Sigmoid colon (tissue), 7 donors: ENCODE measurements at places on chromosomes 11 and 22.

DNA sequence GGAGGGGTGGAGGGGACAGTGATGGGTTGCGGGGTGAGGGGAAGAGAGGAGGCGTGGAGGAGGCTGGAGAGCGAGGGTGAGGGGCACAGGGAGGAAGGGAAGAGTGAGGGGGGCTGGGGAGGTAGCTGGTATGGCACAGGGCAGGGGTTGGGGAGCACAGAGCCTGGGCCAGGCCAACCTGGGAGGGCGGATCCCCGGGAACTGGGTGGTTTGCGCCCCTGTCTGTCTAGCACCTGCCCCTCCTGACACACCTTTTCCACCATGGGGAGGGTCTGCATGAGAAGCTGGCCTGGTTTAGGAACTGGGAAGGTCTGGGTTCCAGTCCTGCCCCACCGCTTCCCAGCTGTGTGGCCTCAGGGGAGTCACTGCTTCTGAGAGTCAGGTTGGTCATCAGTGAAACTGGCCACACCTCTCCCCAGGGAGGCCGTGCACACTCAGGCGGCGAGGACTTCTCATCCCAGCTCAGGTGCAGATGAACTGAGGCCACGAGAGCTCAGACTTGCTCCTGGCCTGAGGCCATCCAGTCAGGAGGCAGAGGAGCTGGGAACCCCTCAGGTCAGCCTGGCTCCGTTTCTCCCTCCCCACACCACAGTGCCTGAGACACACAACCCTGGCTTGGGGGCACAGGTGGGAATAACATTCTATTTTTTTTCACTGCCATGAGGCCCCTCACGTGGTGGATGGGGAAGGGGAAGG, 95.6 kb downstream of the PHF21B start:
- peak; percentile 41 for DNase-seq

DNA sequence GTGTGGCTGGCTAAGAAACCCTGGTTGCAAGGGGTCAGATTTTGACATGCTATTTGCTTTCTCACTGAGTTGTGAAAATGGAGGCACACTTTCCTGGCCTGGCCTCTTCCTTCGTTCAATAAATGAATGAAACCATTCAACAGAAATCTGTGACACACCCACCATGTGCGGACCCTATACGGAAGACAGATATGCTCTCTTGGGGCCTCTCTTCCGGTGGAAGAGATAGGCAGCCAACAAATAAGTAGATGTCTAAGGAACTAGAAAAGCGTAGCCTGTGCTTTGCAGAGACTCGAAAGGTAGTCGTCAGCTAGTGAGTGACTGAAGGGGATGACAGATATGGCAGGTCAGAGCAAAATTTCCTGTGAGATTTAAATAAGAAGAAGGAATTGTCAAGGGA, 5.3 kb downstream of the KCNQ1OT1 start:
- DNase-seq: no peak

DNA sequence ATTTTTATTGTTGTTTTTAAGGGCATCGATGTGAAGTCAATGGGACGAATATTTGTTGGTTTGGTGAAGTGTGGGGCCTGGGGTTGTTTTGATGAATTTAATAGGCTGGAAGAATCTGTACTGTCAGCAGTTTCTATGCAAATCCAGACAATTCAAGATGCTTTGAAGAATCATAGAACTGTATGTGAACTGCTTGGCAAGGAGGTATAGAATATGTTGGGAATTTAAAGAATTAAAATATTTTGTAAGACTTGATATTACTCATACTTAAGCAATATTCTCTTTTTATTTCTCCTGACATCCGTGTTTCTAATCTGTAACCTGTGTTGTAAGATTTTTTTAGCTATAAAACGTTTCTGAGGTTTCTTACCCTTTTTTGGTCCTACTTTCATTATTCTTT, 61.6 kb downstream of the DYNC2H1 start:
- DNase-seq: no peak

DNA sequence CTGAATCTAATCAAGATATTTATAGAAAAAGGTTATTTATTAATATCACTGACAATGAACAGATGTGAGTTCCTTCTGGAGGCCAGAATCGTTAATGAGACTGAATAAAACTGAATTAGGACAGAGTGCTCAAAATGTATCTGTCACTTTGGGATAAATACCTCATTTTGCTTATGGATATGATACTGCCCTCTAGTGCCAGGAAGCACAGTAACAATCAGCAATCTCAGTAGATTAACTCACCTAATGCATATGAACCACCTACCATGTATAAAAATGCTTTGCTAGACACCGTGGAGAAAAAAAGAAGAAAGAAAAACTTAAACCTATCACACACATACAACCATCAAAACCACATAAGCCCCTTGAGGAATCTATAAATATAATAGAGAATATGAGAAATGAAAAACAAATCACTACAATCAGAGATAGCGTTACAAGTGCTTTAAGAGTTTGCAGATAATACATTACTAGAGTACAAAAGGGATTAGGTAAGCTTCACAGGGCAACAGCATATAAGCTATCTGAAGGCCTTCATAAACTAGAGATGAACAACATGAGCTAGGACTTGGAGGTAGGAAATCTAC, 117.4 kb downstream of the SGSM3 start:
- no peak for DNase-seq

DNA sequence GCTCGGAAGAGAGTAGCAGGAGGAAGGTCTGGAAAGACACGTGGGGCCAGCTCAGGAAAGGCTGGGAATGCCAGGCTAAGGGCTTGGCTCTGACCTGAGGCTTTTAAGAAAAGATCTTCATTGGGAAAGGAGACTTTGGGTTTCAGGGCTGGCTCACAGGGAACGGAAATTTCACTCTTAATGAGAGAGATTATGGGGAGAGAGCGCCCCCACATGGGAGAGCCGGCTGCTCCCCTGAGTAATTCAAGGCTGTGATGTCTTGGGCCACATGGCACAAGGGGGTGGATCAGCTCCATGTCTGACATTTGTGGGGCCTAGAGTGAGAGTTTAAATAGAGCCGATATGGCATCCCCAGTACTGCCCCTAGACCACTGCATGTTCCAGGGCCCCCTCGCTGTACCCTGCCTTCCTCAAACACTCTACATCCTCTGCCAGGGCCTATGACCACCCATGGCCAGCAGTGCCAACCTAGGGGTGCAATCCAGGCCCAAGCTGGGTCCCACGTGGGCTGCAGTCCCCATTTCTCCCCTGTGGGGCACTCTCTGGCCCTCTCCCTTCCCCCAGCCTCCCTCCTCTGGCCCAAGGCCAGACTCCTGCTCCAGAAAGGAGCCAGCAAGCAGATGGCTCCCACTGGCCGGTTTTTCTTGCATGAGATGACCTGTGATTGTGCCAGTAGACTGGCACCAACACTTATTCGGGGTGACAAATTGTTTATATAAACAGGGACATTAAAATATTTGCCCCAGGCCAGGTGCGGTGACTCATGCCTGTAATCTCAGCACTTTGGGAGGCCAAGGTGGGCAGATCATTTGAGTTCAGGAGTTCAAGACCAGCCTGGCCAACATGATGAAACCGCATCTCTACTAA, 75.2 kb downstream of the ISX start:
- DNase-seq: no peak

DNA sequence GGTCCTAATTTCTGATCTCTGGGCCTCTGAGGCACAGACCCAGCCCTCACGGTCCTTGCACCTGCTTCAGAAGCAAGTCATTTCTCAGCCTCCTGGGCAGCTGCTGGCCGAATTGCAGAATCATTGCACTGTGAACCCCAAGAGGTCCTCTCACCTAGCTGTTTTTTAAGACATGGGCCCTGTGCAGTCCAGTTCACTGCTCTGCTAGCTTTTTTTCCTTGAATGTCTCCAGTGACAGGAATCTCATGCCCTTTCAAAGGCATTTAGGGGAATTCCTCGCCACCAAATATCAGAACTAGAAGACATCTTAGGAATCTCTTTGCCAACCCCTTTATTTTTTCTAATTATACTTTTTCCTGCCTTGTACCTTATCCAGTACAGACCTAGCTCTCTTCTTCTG, 35.6 kb upstream of the TP53I11 start:
- DNase-seq: peak; percentile 41

- no peak for DNase-seq
Observed at GRCh38 chr22:37639771-37640590, 512 bp downstream of the SH3BP1 start.
